ENCODE measurements at places on chromosomes 16 and 17.

GRCh38 chr16:56591377-56592060 lies 2.2 kb downstream of the MT3 start:
- DNase-seq = no peak

- DNase-seq = peak; percentile 89
Measured at GRCh38 chr16:57091200-57091974, 996 bp upstream of the CPNE2 start.

GRCh38 chr16:15031586-15031985 lies 24.3 kb downstream of the NTAN1 start:
- no peak for DNase-seq

DNA sequence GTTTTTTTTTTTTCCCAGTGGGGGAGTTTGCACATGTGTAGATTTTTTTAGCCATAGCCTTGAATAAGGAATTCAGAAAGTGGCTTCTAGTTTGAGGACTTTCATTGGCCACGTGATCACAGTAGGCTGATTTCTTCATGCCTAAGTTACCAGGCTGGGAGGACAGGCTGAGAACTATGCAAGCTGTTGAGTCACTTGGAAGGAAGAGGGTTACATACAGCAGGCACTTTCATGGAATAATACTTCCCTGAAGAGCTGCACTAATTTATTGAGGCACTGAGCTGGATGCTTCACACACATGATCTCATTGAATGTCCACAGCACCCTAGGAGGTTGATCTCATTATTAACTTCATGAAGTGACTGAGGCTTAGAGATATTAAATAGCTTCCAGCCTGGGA lies 22.8 kb downstream of the PRKCB start:
- DNase-seq = no peak

DNA sequence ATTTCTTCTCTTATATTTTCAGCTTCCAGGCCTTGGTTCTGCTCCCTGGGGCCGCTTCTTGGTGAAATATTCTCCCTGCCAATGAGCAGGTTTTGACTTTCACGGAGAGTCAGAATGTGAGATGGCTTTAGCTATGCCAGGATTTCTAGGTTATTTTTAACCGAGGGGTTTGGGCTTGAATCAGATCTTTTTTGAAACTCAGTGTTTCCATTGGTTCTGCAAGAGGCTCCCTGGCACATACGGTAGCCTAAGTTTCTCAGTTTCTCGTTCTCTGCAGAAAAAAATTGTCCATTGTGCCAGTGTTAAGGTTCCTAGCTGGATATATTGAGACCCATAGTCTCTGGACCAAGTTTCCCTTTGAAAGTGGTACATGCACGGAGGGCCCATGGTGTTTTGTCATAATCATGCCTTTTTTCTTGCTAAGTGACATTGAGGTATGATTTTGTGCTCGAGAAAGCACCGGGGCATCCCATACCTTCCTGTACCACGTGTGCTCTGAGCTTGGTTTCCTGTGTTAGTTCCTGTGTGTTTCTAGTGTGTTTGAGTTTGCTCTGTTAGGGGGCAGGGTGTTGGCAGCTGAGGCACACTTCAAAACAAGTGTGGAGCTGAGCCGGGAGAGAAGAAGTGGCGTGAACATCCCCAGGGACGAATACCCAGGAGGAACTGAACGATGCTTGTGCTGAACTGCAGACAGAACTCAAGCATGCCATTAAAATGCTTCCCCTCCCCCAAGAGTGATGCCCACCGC lies 127.2 kb downstream of the HS3ST3B1 start:
- DNase-seq = no peak

GRCh38 chr16:26645614-26646013 lies 421.1 kb upstream of the C16orf82 start:
- peak; percentile 10 for DNase-seq

DNA sequence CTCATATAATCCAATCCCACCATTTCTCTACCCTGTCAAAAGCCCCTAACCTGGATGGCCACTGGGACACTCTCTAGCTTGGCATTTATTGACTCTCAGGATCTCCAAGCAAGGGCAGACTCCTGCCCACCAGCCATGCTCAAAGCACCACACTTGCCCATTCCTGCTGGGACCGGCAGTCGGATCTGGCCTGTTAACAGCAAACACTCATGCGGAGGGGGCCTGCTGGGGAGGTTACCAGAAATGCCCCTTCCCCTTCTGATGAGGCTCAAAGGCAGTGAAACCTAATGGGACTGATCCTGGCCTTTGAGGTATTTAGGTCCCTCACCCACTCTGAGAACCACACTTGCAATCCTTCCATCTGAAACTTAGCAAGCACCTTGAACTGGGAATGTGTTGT lies 6.5 kb upstream of the CCL1 start:
- no peak for DNase-seq

- no peak for DNase-seq
Measured at GRCh38 chr16:83356266-83356665, 451.5 kb upstream of the HSBP1 start.

GRCh38 chr17:77736721-77737120 lies 221.8 kb upstream of the TNRC6C start:
- DNase-seq = no peak

GRCh38 chr16:50706250-50706649 lies 12.8 kb downstream of the NOD2 start:
- no peak for DNase-seq

- DNase-seq = no peak
Measured at GRCh38 chr17:40097931-40098845, 2.2 kb downstream of the NR1D1 start.

DNA sequence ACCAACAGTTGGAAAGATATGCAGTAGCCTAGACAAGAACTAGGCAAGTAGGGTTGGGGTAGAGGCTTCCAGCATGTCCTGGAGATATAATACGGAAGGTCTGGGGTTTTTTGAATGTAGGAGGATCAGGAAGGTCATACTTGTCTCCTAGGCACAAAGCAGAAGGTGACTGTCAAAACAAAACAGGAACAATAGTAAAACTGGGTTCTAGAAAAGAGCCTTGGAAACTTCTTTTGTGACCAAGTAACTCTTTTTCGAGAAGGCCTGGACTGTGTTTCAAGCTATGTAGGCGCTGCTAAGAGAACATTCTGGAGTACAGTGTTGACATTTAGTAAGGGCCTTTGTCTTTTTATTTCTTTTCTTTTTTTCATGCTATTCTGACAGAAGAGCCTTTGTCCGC lies 26.9 kb upstream of the TENT4B start:
- no peak for DNase-seq

GRCh38 chr17:43760254-43760852 lies 1.8 kb upstream of the SOST start:
- peak; percentile 93 for DNase-seq

GRCh38 chr17:69574257-69575197 lies 160.0 kb downstream of the MAP2K6 start:
- DNase-seq = no peak

DNA sequence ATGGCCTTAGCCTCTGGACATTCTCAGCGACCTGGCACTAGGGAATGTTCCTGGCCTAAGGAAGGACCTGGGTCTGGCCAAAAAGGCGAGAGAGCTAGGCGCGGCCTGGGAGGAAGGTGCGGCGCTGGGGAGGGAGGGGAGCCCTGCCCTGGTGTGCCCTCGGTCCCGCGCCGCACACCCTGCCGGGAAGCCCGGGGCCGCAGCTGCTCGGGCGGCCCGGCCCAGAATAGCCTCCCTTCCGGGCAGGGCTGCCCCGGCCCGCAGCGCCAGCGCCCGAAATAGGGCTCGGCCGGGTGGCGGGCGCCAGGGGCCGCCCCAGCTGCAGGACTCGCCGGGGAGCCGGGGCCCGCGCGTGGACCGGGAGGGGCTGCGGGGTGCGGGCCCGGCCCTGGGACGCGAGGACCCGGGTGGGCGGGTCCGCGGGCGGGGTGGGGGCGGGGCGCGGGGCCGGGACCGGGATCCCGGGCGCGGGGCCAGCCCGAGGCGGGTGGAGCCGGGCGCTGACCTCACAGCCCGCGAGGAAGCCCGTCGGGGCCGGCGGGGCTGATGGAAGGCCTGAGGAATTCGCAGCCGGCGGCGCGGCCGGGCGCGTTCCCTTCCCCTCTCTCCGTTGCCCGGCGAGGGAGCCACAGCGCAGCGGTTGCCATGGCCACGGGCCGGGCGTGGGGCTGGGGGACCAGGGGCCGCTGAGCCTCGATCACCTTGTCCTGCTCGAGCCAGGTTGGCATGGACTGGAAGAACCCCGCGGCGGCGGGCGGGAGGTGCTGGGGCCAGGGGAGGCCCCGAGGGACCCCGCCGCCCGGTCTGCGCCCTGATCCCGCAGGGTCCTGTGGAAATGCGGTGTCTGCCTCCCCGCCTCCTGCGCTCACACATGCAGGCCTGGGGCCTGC lies 18.1 kb downstream of the SOCS3 start:
- peak; percentile 65 for DNase-seq

GRCh38 chr16:85330006-85330693 lies 217.9 kb upstream of the CIBAR2 start:
- no peak for DNase-seq

DNA sequence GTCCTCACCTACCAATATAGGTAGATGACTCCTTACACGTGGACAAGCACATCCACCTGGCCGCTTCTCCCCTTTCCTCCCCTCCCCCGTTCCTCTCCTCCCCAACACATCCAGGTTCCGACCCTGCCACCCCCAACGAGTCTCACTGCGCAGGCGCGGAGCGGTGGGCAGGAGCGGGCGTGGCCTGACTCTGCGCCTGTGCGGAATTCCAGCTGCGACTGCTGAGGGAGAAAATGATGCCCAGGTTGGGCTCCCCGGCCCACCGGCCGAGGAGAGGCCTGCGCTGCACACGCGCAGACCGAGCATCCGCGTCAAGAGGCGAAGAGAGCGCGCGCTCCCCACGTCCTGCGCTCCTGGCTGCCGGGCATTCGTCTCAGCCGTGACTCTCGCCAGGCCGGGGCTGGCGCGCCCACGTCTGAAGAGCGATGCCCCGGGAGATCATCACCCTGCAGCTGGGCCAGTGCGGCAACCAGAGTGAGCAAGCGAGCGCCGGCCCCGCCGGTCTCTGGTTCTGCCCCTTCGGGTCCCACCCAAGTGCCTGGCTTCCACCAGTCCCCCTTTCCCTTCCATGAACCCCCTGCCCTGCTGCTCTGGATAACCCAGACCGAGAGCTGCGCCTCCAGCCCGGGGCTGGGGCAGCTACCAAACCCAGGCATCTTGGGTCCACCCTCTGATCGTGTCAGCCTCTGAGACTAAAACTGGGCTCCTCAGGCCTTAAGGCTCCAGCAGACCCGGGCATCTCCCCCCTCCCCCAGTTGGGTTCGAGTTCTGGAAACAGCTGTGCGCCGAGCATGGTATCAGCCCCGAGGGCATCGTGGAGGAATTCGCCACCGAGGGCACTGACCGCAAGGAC lies at the start of gene TUBG2:
TSS of gene TUBG2 (plus strand) at position 206 of the 853 bp plus-strand sequence. CDS start at position 426, 220 bp downstream.
- DNase-seq = peak; percentile 89

DNA sequence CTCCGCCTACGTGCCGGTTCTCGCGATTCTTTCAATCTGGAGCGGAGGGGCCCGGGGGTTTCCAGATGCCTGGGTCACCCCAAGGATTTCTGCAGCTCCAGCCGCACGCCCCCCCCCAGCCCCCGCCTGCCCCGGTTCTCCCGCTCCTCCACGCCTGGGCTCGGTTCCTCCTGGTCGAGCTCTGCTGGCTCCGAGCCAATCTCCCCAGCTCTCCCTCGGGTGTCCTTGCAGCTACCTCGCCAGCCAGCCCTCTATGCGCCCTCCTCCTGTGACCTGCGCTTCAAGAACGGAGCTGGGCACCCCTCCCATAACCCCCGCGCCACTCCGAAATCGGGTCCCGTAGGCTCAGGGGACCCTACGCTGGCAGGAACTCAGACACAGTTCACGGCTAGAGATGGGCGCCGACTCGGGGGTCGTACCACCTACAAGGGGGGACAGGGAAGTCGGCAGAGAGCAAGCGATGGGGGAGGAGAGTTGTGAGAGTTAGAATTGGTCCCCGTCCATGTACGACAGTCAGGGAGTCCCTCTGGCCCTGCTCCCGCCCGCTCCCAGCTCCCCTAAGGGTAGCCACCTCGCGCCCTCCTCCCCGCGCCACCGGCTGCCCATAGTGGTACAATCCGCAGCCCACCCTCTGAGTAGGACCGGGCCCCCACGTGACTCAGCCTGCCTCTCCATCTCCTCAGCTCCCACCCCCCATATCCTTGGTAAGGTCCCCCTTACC lies 961 bp downstream of the FGF11 start:
- no peak for DNase-seq

All from H54 (cell line).